ENCODE measurements at places on chromosomes 13 and 19.

DNA sequence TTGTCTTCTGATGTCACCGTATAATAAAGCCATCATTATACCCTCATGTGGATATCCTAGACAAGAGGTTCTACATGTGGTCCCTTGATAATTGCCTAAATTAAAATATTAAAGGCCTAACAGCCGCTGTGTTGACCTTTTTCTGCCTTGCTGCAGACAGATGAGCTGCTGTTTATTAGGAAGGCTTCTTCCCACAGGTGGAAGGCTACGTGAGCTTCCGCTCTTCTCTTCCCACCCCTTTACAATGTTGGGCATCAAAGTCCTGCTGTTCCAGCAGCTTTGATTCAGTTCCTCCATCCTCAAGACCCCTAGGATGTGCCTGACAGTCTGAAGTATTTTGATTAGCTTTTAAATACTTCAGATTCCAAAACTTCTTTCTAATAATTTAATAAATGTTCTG lies 217.1 kb downstream of the PCCA start:
- no peak for DNase-seq

DNA sequence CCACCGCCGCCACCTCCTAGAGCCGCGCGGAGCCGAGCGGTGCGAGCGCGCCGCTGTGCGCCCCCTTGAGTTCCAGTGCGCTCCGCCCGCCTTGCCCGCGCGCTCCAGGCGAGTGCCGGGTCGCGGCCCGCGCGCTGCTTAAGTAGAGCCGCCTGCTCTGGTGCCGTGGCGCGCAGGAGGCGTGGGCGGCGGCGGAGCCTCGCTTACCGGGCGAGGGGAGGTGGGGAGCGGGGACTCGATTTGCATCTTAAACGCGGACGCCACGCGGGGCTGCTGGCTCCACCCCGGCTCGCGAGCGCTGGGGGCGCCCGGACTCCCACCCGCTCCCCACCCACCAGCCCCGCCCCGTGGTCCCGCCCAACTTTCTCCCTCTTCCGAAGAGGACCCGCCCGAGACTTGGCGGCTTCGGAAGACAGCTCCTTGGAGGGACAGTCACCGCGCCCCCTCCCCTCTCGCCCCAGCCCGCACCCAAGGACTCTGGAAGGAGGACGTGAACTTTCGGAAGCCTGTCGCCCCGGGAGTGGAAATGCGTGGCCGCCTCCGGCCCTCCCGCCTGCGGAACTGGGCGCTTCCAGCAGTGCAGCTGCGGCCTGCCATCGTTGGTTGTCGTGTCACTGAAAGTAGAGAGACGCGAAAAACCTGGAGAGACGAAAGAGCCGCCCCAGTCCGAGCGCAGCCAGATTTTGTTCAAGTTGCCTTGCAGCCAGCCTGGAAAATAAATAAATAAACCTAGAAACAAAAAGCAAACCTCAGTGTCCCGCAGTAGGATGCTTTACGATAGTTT lies at the start of gene KCTD12:
Gene KCTD12 (minus strand): TSS at position 114 of the 784 bp plus-strand sequence. CDS start 257 bp downstream, outside the sequence.
- DNase-seq: peak; percentile 9

GRCh38 chr19:18763674-18764590 lies 27.2 kb downstream of the COMP start:
- DNase-seq: no peak

- DNase-seq: peak; percentile 5
These were observed 51.1 kb downstream of the LMO7 start for GRCh38 chr13:75687150-75687763.

- DNase-seq: no peak
These were observed 12.6 kb downstream of the ZNF585B start for GRCh38 chr19:37197768-37198167.

GRCh38 chr13:87661471-87661870 lies 9.7 kb upstream of the SLITRK5 start:
- peak; percentile 84 for DNase-seq

DNA sequence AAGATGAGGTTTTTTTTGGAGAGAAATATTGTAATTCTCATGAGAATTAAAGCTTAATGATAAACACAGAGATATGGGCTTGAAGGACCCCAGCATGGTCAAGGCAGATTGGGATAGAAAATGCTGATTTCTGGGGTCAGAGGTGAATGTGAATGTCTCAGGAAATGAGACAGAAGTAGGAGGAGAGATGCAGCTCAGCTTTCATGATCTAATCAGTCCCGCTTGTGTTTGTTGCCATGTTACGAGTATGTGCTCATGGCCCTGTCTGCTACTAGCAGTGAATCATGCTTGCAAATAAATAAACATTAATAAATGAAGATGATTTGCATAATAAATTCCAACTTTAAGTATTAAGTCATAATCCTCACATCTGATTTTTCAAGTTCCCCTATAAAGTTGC lies 23.0 kb upstream of the NDFIP2 start:
- DNase-seq: no peak
